Activated naive CD4-positive, alpha-beta T cell treated with Interleukin-2 at 50 U/mL for 16 hours (primary cell): ENCODE measurements at places on chromosomes 2 and 18.

GRCh38 chr2:191636235-191636543, 41.7 kb upstream of the NABP1 start:
- DNase-seq: no peak

- no peak for DNase-seq
Observed at GRCh38 chr2:233012301-233012971, 620 bp downstream of the NGEF start.

DNA sequence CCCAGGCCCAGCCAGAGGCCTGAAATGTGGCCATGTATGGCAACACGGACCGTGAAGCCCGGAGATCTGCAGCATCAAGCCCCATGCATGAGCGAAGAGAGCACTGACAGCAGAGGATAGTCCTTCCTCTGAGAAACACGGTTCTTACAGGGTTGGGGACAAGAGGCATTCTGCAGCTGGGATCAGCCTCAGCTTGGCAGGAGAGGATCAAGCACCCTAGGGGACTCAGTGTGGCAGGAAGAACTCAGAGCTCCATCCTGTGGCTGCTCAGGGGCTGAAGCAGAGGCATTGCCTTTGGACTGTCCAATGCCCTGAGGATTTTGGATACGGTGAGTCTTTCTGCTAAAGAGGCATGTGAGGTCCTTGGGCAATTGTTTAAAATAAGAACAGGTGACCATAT, 368.7 kb downstream of the ZNF516 start:
- DNase-seq: no peak

DNA sequence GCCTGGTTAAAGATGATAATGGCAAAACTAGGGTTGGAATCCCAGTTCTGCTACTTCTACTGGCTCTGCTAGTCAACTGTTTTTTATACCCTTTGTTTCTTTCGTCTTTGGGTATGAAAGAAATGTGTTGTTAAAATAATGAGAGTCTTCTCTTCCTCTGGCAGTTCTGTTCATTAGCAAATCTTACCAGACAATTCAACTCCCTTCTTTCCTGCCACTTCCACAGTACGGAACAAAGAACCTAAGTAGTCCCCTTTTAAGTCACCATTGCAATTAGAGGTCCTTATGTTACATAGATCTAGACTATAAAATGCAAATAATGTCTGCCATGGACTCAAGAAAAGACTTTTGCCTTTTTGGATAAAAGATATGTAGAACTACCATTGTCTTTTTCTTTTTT, 134.1 kb downstream of the RND3 start:
- DNase-seq: no peak

GRCh38 chr2:234603619-234604018, 106.7 kb upstream of the ARL4C start:
- no peak for DNase-seq

- DNase-seq: no peak
Observed at GRCh38 chr2:192098814-192099491, 95.8 kb downstream of the TMEFF2 start.

DNA sequence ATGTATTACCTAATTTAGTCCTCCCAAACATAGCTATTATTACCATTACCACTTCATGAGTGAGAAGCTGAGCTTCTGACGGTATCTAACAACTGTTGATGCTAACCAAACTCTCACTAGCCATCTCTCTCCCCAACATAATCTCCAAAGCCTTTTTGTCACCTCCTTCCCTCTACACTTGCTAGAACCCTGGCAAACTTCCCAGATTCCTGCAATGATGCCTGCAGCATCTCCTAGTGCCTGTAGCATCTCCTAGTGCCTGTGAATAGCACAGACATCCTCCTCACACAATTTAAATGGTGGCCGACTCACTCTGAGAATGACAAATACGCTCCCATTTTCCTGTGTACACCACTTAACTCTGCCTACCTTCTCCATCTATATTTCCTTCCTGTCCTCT, 126.7 kb downstream of the STK39 start:
- DNase-seq: no peak

GRCh38 chr2:21118302-21118920, 5.4 kb upstream of the TDRD15 start:
- no peak for DNase-seq

GRCh38 chr18:76504749-76505148, 9.7 kb upstream of the ZNF516 start:
- no peak for DNase-seq

DNA sequence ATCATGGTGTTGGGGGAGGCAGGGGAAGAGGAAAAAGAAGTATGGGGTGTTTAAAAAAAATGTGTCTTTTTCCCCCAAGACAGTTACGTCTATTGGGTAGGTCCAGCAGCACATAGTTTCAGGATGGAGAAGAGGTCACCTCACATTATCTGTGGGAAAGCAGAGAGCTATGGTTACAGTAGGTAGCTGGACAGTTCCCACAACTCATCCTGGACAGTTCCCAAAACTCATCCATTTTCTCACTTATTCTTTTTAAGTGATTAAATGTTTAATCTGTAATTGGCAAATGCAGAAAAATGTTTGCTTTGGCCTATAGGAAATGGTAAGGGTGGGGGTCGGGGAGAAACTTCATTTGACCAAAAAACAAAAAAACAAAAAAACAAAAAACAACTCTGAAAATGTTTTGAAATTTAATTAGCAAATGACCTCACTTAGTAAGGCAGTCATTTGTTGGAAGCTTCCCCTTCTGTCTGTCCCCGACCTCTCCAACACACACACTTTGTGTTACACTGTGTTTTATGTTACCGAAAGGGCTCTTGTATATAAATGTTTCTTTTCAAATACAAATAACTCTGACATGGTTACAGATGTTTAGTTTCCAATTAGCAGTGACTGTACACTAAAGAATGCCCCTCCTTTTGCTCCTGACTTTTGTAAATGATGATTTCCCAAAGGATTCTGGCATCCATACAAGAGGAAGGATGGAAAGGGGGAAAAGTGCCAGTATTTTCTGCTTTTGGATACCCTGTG, 173.3 kb upstream of the ZFP36L2 start:
- no peak for DNase-seq

GRCh38 chr2:38460313-38460712, 83.2 kb upstream of the ATL2 start:
- DNase-seq: no peak

- DNase-seq: no peak
Observed at GRCh38 chr18:12939162-12939561, 8.6 kb upstream of the SEH1L start.

- DNase-seq: peak; percentile 8
Observed at GRCh38 chr2:164992818-164993217, 37.5 kb upstream of the SLC38A11 start.

DNA sequence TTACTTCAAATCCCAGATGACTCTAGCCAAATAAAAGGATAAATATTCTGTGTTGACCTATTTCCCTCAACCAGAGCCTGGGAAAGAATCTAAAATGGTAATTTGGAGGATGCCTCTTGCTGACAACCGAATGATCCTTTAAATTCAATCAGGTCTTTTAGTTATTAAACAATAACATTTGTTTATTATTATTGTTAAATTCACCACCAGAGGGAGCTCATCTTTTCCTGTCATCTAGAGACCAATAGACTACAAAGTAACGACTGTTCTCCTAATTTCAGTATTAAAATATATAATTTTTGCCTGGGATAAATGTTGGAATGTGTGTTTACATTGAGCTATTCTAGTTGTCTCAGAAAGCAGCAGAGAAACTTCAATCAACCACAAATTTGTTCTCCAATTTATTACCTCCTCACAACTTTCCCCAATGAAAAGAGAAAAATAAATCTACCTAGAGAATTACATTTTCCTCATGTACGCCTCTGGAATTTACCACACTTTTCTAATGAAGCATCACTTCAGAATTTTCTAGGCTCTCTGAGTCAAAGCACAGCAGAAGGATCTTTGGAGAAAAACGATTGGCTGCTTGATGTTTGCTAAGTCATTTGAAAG, 142.7 kb downstream of the SCG2 start:
- DNase-seq: no peak
